SK-N-SH treated with all-trans-retinoic acid at 6 μM for 48 hours (cell line): ENCODE measurements at places on chromosomes 4 and X.

GRCh38 chr4:94508806-94509205 is 57.1 kb downstream of the PDLIM5 start:
- no peak for ATAC-seq

GRCh38 chr4:185755451-185755850 is 56.5 kb downstream of the SORBS2 start:
- ATAC-seq, result no peak

DNA sequence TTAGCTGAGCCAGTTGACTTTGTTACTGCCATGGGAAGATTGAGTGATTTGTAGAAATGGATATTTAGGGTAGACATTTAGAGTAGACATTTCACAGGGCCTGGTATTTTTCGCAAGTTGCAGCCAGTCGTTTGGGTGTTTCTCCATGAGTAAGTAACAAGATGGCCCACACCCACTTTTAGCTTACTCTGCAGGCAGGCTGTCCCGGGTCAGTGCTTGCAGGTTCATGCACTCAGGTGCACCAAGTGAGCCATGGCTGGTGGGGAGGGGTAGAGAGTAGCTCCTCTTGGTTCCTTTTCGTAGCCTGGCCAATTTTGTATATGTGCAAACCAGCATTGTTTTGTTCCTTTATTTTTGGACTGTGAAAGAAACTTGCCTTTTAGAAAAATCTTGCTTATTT is 145.6 kb downstream of the POLA1 start:
- no peak for ATAC-seq

- no peak for ATAC-seq
Observed at GRCh38 chr4:888029-888428, 44.1 kb downstream of the GAK start.

- peak; percentile 99 for ATAC-seq
Observed at GRCh38 chr4:107989537-107990386, at the start of gene HADH. HADH (plus strand) TSS chr4:107989889; CDS start chr4:107989933, 44 bp downstream.

DNA sequence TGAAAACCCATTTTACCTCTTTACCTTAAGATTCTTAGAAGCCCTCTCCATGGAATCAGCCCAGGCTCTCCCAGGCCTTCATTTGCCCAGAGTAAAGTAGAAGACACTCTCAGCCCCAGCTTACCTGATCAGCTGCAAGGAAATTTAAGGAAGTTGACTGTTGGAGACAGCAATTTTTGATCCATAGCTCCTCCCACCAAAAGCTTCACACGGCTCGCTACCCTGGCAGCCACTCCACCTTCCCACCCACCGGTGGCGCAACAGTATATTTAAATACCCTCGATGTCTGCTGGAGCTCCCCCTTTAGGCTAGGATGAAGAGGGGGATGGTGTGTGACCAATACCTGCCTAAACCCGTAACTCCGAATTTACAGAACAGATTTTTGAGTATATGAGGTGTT is 75.4 kb downstream of the MBNL3 start:
- ATAC-seq, result no peak
